Panc1 (cell line): ENCODE measurements at places on chromosomes 6 and 20.

DNA sequence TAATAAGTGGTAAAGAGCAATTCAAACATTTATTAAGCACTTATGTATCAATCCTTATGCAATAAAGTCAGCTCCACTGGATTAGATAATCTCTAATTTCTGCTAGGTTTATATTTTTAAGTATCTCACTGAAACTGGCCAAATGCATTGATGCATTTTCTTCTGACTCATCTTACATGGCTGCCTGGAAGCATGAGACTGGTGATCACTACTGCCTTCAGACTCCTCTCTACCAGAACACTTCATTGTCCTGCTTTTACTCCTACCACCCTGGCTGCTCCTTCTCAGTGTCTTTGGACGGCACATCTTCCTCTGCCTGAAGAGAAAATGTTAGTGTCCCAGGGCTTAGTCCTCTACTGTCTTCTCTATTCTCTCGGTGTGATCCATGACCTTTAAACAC lies 7.4 kb downstream of the CEP85L start:
- DNase-seq = no peak

- no peak for DNase-seq
Measured at GRCh38 chr6:166766769-166767168, 139.7 kb upstream of the RPS6KA2 start.

DNA sequence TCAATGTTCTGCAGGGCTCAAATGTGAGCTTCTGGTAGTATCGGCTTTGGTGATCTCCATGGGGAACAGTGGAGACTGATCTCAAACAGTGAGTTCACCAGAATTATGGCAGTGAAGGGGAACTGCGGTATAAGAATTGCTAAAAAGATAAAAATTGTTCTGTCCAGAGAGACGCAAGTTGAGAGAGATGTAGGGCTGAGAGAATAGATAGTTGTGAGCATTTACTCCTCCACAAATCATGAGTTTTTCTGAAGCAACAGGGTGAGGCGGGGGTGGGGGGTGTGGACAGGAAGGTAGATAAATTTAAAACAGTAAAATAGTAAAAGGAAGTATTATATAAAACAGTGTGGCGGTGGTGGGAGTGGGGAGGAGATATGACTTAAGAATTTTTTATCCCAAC lies 98.6 kb upstream of the NEDD9 start:
- no peak for DNase-seq

DNA sequence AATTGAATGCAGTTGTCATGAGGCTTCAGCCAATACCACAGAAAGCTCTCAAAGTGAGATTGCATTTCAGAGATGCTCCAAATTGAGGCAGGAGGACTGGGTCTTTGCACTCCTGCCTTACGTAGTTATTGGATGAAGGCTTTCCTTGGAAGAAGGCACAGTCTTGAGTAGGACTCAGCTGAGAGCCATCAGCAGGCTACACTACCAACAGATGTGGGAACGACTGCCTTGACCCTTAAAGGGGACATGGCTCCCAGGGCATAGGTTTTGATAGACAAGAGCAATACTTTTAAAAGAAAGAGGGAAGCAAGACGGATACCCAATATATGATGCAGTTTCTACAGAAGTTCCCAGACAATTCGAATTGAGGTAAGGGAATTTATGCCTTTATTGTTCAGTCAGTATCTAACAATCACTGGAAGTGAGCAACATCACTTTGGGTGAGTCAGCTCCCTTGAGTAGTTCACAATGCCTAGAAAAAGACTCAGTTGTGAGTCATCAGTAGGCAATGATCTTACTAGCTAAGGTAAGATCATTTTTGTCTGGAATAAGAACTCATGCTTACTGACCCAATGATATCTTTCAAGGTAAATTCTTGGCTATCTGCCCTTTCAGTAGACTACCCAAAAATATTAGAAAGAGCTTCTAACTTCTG lies 390.8 kb downstream of the GJA1 start:
- DNase-seq = peak; percentile 71

GRCh38 chr6:3803627-3804468 lies 45.3 kb upstream of the FAM50B start:
- peak; percentile 83 for DNase-seq

DNA sequence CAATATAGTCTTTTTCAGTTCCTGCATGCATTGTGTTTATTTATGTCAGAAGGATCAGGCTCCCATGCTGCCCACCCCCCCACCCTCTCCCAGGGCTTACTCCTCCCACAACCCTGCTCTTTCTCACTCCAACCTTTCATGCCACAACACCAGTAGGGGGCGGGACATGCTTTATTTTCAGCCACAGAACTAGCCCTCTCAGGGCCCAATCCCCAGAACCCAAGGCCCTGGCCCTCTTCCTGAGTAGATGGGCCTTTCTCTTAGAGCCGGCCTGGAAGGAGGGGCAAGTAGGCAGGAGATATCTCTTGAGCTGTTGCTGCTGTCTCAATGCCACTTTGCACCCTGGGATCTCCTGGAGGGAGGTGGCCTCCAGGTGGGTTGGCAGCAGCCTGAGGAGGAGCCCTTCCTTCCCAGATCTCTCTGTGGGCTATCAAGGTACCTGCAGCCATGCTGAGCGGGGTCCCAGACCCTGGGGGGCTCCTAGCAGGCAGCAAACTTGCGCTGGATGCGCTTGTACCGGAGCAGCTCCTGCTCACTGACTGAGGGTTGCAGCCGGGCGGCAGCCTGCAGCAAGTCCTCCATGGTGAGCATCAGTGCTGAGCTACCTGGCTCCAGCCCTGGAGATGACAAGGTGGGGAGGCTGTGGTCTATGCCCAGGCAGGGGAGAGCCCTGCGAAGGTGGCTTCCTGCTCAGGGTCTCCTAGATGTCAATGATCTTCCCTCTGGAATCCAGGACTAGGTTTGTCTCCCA lies 3.5 kb downstream of the GNMT start:
- no peak for DNase-seq

- DNase-seq = no peak
Measured at GRCh38 chr20:14924433-14924832, 587.0 kb upstream of the FLRT3 start.

DNA sequence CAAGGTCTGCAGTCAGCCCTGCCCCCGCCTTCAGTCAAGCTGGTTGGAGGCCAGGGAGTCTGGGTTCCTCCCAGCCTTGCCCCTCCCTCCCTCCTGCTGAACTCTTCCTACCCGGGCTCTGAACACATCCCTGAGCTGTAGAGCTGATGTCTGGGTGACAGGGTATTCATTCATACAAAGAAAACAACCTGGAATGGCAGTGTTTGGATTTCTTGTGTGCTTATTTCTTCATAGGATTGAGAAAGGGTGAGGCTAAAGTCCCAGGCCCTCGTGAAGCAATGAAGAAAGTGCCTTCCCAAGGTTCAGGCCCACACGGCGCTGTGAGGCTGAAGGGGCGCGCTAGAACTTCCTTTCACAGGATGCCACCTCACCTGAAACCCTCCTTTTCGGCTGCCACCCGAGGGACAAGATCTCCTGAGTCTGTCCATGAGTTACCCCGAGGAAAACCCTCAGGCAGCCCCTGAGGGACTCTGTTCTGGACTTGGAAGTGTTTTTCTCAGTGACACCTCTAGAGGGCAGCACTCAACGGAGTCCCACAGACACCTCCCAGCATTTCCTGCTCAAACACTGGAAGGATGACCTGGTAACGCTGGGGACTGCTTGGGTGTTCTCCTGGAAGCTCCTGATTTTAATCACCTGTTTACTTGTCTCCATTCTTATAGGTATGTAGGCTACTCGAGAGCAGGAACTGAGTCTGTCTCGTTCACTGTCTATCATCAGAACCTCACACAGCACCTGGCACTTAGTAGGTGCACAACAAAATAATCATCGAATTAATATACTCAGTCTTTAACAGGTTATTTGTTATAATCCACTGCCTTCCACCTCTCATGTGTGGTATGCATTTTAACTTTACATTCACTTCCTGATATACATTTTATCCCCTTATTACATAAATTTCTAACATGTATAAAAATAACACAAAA lies 11.8 kb upstream of the GSTA1 start:
- peak; percentile 33 for DNase-seq

GRCh38 chr6:161217628-161218027 lies 56.2 kb downstream of the AGPAT4 start:
- no peak for DNase-seq

- DNase-seq = no peak
Measured at GRCh38 chr6:117951783-117952182, 44.7 kb downstream of the SLC35F1 start.

GRCh38 chr6:118101831-118102345 lies 194.8 kb downstream of the SLC35F1 start:
- DNase-seq = no peak

DNA sequence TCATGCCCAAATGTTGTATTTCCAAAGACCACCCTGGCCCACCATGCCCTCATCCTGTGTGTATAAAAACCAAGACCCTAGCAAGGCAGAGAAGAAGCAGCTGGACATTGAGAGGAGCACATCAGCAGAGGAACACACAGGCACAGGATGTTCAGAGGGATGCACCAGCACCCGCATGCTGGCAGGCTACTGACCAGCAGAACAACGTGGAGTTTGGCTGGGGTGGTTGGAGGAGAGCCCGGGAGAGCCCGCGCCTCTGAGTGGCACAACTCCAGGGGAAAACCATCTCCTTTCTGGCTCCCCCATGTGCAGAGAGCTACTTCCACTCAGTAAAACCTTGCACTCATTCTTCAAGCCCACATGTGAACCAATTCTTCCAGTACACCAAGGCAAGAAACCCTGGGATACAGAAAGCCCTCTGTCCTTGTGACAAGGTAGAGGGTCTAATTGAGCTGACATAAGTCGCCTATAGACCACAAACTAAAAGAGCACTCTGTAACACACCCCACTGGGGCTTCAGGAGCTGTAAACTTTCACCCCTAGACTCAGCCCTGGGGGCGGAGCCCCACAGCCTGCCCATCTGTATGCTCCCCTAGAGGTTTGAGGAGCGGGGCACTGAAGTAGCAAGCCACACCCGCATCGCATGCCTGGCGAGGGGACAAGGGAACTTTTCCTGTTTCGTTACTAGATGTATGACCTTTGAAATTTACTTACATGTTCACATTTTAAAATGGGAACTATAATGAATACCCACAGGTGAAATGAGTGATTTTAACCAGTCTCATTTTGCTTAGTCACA lies 831.5 kb upstream of the CITED2 start:
- no peak for DNase-seq

DNA sequence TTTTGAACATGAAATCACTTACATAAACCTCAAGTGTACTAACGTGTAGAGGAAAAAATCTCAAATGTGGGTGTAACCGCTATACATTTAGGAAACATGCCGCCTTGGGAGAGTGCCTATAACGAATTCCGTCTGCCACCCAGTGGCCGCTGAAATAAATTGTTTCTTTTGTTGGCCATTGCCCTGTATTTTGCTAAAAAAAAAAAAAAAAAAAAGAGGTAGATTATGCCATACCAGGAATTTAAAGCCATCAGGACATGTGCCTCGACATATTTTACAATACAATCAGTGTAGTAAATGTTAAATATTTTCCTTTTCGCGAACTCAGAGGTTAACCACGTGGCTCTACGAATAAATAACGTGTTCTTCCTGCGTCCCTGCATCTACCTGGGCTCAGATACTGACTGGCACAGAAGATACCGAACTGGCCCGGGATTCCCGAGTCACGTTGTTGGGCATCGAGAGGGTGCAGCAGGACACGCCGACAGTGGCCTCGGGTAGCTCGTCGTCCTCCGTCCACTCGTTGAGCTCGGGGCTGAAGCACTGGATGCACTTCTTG lies 14.3 kb downstream of the KLHL31 start:
- peak; percentile 67 for DNase-seq

GRCh38 chr6:82767037-82767436 lies 298.6 kb downstream of the UBE3D start:
- DNase-seq = no peak

- no peak for DNase-seq
Measured at GRCh38 chr20:4808872-4809271, 87.2 kb downstream of the PRND start.

GRCh38 chr6:7242835-7243178 lies 70.2 kb downstream of the SSR1 start:
- DNase-seq = no peak

GRCh38 chr6:31266567-31267360 lies 5.1 kb downstream of the HLA-C start:
- no peak for DNase-seq

DNA sequence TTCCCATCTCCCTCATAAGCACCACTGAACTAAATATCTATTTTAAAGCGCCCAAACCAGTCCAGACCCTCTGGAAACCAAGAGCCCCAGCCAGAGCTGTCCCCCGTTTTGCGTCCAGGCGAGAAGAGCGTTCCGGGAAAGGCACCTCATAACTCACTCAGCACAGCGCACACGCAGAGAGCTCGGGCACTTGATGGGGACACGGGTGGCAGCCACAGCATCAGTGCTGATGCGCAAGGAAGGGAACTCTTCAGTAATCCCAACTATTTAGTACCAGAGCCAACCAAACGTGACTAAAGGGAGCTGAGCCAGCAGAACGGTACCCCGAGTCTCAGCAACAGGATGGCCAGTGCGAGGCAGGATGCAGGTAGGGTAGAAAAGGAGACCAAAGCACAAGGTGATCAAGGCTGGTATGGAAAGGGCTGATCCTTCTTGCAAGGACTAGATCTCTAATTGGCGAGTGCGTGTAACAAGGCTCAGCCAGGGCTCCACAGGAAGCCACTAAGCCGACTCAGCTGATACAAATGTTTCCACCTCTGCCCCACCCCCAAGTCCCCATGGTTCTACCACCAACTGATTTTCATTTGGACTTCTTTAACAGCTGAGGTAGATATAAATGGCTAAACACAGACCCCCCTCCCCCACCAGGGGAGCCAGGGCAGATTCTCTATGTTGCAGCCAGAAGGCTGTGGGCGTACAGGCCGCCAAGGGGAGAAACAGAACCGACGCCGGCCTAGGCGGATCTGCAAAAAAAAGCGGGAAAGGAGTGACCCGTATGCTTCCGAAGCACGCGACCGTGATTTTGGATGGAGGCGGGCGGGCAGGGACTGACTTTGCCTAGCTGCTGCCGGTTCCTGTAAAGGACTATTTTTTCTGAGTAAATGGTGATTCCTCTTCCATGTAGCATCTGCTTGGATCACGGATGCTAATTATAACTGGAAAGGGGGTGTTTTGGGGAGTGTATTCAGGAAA lies 183.5 kb upstream of the COL21A1 start:
- no peak for DNase-seq

- DNase-seq = no peak
Measured at GRCh38 chr6:41455410-41455809, 90.8 kb upstream of the FOXP4 start.

GRCh38 chr6:13425270-13425873 lies 62.0 kb downstream of the GFOD1 start:
- no peak for DNase-seq

GRCh38 chr6:126337323-126337722 lies 2.6 kb upstream of the CENPW start:
- no peak for DNase-seq

DNA sequence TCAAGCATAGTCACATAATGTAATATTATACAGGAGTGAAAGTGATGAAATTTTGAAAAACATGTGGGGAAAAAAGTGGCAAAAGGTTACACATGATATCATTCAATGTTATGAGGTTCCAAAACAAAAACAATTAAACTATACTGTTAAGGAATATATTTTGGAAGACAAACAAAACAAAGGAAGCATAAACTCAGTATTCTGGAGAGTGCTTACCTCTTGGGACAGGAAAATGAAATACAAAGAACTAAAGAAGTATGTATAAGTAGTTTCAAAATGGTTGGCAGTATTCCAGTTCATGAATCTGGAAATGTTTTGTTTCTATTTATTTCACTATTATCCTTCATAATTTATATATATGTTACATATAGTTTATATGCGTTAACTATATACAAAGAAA lies 213.5 kb downstream of the MOXD1 start:
- no peak for DNase-seq
